Liver (tissue), 10 donors: ENCODE measurements at places on chromosomes 7 and 10. TPM values are rescaled to one million over a fixed set of nuclear protein-coding genes. Genes with fewer than 3 reads are reported as not detected.

Gene NPC1L1
- 7.2 TPM for total RNA-seq

Gene PTER
- 9.2 TPM for total RNA-seq

GRCh38 chr10:73786512-73786885, 1.1 kb downstream of the ZSWIM8 start:
- DNase-seq = no peak

Gene PON1
- total RNA-seq = 54.8 TPM

GRCh38 chr10:31962826-31963588, 34.4 kb upstream of the ARHGAP12 start:
- no peak for DNase-seq

- DNase-seq = no peak
Measured at GRCh38 chr7:157396316-157397035, 59.7 kb downstream of the DNAJB6 start.

- no peak for DNase-seq
Measured at GRCh38 chr10:108375691-108376090, 1211.2 kb upstream of the SORCS1 start.

DNA sequence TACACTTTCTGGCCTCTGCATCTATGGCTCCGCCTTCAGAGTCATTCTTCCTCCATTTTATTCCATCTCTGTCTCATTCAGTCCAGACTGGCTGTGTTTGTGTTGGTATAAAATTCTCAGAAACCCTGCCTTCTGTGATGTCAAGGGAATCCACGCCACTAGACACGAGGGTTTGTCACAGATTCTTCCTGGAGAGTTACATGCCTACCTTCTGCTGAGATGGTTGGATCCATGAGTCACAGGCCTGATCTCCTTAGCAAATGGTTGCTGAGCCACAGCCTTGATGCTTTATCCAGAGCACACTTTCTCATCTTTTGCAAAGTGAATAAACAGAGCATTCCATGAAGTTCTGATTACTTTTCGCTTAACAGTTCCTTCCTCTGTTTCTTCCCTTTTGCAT, 35.9 kb upstream of the TSPAN33 start:
- no peak for DNase-seq

Gene UCMA
- total RNA-seq = not detected

Gene ABCF2
- 11.2 TPM for total RNA-seq

DNA sequence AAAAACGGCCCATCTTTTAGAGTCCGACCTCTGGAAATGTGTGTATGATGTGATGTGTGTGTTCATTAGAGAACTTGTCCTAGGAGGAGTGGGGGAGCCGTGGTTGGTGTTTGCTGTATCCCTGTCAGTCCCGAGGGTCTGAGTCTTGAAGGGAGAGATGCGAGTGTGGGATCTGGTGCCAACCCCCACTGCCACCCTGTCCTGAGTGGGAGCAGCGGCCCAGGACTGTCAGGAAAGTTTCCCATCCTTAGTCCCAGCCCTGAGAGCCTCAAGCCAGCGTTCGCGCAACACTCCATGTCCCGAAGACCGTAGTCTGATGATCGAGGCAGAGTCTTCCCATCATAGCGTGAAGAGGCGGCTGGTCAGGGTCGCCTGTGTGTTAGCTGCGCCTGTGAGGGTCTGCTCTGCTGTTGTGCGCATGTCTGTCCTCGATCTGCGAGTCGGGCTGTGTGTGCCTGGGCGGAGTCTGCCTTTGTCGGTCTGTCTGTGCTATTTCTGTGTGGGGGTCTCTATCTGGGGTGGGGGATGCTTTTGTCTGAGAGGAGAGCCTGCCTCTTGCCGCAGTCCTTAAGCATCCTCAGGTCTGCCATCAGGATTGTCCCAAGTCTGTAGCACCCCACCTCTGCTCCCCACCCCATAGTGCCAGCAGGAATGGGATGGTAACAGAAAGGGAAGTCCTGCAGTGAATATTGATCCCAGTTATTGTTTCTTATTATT, 514 bp upstream of the CHAT start:
- DNase-seq = no peak

DNA sequence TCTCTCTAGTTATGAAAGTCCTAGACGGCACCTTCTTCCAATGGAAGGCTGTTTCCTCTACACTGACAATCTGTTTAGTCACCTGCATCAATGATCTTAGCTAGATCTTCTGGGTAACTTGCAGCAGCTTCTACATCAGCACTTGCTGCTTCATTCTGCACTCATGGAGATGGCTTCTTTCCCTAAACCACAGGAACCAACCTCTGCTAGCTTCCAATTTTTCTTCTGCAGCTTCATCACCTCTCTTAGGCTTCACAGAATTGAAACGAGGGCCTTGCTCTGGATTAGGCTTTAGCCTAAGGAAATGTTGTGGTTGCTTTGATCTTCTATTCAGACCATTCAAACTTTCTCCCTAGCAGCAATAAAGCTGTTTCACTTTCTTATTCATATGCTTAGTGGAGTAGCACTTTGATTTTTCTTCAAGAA, 24.6 kb downstream of the NAMPT start:
- no peak for DNase-seq

Gene NFKB2
- total RNA-seq = 7.1 TPM

DNA sequence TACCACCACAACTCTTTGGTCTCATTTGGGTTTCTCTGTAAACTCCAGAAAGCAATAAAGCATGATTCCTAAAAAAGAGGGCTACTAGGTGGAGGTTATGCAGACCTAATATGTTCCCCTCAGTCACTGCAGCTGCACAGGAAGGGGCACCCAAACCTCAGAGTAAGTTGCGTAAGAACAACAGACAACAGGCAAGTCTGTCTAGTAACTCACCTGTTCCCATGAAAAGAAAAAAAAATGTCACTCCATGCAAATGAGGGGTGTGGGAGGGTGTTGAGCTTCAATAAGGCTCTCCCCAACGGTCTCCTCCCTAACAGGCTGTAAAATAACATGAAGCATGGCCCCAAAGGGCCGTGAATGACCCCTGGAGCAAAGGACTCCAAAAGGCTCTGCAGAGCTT, 461.4 kb downstream of the KCNMA1 start:
- DNase-seq = no peak

DNA sequence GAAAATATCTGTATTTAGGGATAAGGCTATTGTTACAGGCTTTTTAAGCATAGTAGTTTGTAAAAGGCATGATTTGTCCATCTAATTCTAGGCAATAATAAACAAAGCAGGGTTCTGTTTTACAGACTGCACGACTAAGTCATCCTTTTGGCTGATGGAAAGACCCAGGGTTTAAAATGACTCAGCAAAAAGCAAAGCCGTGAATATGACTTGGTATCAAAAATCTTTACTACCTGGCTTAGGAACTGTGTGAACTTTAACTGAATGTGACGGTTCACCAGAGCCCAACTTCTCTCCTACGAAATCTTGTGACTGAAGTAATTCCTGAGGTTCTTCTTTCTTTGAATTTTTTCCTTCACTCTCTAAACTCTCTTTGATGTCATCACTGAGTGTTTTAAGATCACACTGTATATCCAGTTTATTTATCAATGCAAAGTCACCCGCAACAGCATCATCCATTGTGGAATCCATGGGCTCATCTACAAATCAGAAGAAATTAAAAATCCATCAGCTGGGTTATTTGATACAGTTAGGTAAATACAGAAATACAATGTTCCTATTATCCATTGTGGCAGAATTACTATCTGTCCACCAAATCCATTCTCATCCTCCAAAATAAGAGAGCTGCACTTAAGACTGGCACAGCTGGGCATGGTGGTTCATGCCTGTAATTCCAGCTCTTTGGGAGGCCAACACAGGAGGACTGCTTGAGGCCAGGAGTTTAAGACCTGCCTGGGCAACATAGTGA, 17.0 kb downstream of the ATE1 start:
- DNase-seq = no peak

Gene SPDYE2
- total RNA-seq = 0.08 TPM

Gene TNS3
- total RNA-seq = 100 TPM

Gene GCK
- total RNA-seq = 0.09 TPM

- DNase-seq = no peak
Measured at GRCh38 chr10:11165591-11166543, 148.2 kb downstream of the CELF2 start.

Gene NEUROD6
- total RNA-seq = not detected

Gene GDF2
- total RNA-seq = 8.5 TPM
